ENCODE measurements at places on chromosomes 2 and 18. TPM values are rescaled to one million over a fixed set of nuclear protein-coding genes. Genes with fewer than 3 reads are reported as not detected.
A peak's percentile ranks its signal among the peaks of the same experiment; 100 is the strongest.

FTCDNL1 gene
- 1.5 TPM for polyA plus RNA-seq

FEV gene
- not detected for polyA plus RNA-seq

TSHZ1 gene
- polyA plus RNA-seq, result 12.8 TPM

MAL gene
- 1.3 TPM for polyA plus RNA-seq

ICOS gene
- polyA plus RNA-seq, result 0.91 TPM

CHRNG gene
- polyA plus RNA-seq, result 0.26 TPM

CD207 gene
- 1.5 TPM for polyA plus RNA-seq

CFAP53 gene
- polyA plus RNA-seq, result 72.8 TPM

HIBCH gene
- polyA plus RNA-seq, result 44.1 TPM

GAREM1 gene
- 10.7 TPM for polyA plus RNA-seq

DNA sequence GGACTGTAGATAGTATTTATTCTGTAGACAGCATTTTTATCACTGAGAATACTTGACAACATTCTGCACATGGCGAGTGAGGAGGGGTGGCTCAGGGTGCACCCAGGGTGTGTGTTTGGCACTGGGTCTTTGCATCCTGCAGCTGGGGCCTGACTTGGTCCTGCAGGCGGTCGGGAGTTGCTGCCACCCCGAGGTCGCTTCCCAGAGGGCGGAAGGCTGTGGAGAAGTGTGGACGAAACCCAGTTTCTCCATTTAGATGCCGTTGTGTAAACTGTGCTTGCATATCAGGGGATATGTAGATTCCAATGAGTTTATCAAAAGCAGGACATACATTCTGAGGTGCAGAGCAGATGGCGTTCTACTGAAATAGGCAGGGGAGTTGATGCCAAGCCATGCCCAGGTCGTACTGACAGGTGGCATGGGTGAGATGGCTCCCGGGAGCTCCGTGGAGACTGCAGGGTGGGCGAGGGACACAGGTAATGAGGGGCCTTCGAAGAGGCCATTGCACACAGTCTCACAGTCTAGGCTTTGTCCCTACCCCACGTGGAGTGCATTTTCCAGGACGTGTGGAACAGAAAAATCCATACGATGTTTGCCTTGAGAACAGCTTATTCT lies 74.5 kb downstream of the RTP5 start:
- DNase-seq, result no peak
- peaks cover 8% of the 10 kb centered on the region for H3K4me1 ChIP-seq
- no peak overlapping the region for H3K27ac ChIP-seq
- no peak overlapping the region for H3K4me3 ChIP-seq
- no peaks in the 10 kb centered on the region for H3K36me3 ChIP-seq

DNA sequence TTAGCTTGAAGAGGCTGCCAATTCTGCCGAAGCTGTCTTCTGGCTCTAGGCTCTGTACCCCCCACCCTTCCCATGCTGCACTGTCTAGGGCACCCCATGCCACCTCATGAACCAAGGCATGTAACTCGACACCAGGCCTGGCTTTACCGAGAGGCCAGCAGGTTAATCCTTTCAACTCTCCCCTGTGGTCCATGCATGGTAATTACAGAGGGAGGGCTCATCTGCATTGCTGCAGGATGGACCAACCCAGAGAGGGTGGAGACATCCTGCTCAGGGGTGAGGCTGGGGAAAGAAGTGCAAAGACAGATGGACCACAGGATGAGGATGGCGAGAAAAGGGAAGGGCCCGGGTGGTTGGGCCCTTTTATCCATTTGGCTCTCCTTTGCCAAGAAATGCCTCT lies 65.8 kb downstream of the KCTD1 start:
- H3K27me3 ChIP-seq, result no peaks in the 10 kb centered on the region
- DNase-seq, result no peak
- H3K27ac ChIP-seq, result no peak overlapping the region

DNA sequence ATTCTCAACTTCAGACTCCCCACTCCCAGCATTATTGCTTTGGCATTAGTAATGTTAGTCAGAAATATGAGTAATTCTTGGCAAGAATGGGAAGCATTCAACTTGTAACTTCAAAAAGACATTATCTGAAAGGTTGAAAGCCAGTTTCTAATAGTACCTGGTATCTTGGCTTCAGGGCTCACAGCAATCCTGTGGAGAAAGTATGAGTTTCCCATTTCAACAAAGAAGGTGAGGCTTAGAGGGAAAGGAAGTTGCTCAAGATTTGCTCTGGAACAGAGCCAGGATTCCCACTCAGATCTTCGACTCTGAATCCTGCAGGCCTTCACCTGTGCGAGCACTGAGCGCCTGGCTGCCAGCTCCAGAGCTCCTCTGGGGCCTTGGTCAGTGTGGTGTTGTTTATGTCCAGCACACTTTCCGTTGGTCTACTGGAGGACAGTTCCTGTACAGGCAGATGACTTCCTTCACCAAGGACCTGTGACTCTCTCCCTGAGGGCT lies 136.1 kb downstream of the MCFD2 start:
- DNase-seq, result no peak
- H3K4me1 ChIP-seq, result no peaks in the 10 kb centered on the region
- H3K4me3 ChIP-seq, result no peak overlapping the region
- no peaks in the 10 kb centered on the region for H3K27me3 ChIP-seq
- no peaks in the 10 kb centered on the region for H3K36me3 ChIP-seq

GRCh38 chr2:198040835-198041234 lies 236.4 kb downstream of the PLCL1 start:
- H3K27ac ChIP-seq, result no peak overlapping the region
- H3K36me3 ChIP-seq, result no peaks in the 10 kb centered on the region
- H3K4me1 ChIP-seq, result no peaks in the 10 kb centered on the region
- no peak overlapping the region for H3K4me3 ChIP-seq

DNA sequence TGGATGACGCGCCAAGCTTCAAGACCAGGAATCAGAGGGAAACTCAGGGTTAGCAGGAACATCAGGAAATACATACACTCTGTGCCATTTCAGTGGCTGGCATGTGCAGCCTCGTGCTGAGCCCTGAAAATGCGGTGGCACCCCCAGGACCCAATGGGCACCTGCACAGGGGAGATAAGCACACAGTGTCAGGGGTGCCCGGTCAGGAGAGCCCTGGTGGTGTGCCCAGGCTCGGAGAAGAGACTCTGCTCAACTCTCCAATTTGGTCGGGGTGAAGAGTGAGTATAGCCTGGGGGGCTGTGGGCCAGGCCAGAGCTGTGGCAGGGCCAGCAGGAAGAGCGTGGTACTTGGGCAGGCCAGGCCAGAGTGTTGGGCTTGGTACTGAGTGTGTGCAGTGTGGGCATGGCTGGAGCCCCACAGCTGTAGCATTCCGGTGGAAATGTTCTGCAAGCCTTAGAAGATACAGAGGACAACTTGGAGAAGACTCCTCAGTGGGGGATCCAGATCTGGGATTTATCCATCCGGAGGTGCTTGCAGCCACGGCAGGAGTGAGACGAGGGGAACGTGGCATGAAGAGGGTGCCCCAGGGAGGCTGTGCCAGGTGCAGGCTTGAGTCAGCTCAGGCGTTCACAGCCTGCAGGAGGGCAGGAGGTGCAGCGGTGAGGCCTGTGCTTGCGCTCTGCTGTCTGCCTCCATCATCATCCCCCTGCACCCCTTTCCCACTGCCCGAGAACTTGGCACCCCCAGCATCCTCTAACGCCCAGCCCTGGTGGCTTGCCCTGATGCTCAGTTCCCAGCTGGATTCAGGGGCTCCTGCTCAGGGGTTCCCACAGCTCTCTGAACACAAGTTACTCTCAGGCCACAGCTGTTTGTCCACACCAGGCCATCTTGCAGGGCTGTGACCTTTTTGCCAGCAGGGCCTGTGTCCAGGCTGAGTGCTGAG lies 451.7 kb upstream of the HS6ST1 start:
- H3K27ac ChIP-seq, result no peak overlapping the region
- no peaks in the 10 kb centered on the region for H3K36me3 ChIP-seq
- H3K4me3 ChIP-seq, result no peak overlapping the region
- peak; percentile 1 for DNase-seq

DNA sequence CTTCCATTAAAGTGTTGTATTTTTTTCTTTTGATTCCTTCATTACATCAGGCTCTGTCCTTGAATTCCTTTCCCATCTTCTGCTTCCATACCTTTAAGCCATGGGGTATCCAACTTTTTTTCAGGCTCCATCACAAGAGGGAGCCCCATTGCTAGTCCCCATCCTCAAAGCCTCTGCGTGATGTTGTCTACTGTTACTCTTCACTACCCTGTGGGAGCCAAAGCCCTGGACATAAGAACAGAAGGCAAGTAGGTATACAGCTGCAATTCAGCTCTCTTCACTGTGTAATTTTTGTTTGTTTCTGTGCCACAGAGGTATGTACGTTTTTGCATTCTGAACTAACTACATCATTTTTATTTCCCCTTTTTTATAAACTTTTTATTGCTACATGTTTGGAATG lies 36.6 kb upstream of the CCNYL1 start:
- H3K27me3 ChIP-seq, result no peaks in the 10 kb centered on the region
- no peak overlapping the region for H3K4me3 ChIP-seq
- no peak overlapping the region for H3K27ac ChIP-seq
- no peaks in the 10 kb centered on the region for H3K36me3 ChIP-seq
- no peak for DNase-seq

- no peaks in the 10 kb centered on the region for H3K27me3 ChIP-seq
- no peaks in the 10 kb centered on the region for H3K36me3 ChIP-seq
- no peak overlapping the region for H3K27ac ChIP-seq
Measured at GRCh38 chr2:157473581-157473980, 29.7 kb upstream of the CYTIP start.

- no peaks in the 10 kb centered on the region for H3K27me3 ChIP-seq
- no peak overlapping the region for H3K4me3 ChIP-seq
- H3K36me3 ChIP-seq, result no peaks in the 10 kb centered on the region
- no peaks in the 10 kb centered on the region for H3K4me1 ChIP-seq
Measured at GRCh38 chr18:76564117-76564516, 69.1 kb upstream of the ZNF516 start.

DNA sequence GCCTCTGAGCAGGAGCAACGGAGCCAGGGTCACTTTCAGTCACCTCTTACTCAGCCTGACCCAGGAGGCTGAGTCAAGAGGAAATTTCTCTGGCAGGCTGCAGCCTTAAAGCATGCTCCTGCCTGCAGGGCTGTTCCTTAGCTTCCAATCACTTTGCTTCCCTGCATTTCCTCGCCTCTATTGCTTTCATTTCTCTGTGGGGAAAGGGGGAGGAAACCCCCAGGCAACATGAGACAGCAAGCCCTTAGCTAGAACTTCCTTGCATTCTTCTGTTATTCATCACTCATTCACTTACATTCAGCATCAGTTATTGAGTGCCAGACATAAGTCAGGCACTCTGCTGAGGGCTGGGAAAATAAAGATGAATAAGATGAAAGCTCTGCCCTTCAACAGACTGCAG lies 13.0 kb downstream of the XDH start:
- no peak overlapping the region for H3K27ac ChIP-seq
- H3K27me3 ChIP-seq, result no peaks in the 10 kb centered on the region
- H3K4me3 ChIP-seq, result no peak overlapping the region
- DNase-seq, result no peak

DNA sequence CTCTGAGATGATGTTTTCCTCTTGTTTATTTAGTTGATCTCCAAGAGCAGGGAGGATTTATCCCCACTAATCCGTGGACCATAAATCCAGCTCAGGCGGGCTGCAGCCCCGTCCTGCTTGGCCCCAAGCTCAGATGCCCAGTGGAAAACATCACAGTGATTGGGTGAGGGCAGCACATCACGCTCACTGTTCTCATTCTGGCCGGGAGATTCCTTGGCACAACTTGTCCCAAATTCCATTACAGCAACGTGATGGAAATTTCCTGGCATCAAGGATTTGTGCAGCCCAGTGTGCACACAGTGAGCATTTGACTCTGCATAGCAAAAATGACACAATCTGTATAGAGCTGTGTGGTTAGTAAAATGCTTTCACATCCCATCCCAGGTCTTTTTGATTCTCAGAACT lies 96.8 kb downstream of the VAPA start:
- H3K27ac ChIP-seq, result peak overlapping the region; percentile 45
- H3K36me3 ChIP-seq, result no peaks in the 10 kb centered on the region
- peak; percentile 40 for DNase-seq
- H3K27me3 ChIP-seq, result no peaks in the 10 kb centered on the region

- H3K4me3 ChIP-seq, result no peak overlapping the region
- H3K4me1 ChIP-seq, result no peaks in the 10 kb centered on the region
- no peaks in the 10 kb centered on the region for H3K36me3 ChIP-seq
- no peaks in the 10 kb centered on the region for H3K27me3 ChIP-seq
- DNase-seq, result no peak
- H3K27ac ChIP-seq, result no peak overlapping the region
Measured at GRCh38 chr2:115650827-115651226, 1208.4 kb downstream of the DPP10 start.

DNA sequence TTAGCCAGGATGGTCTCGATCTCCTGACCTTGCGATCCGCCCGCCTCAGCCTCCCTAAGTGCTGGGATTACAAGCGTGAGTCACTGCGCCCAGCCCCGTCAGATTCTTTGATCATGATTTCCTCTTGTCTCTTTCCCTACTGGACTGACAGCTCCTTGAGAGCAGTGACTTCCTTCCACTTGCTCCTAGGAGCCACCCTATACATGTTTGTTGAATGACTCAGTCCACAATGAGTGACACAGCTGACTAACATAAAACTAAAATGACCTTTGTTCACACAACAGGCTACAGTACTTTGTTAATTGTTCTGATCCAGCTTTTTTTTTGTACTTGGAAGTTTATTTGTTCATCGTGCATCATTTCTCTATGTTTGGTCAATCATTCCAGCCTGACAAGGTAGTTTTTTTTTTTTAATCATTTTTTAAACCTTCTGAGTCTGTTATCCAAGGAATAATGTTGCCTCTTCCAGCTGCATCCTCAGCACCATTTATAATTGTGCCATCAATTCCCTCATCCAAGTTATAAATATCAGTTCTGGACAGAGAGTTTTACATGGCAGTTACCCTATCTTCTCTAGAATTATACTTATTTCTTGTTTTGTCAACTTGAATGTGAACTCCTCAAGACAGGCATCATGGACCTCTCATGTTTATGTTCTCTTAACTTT lies 42.9 kb upstream of the TUBA3E start:
- H3K4me1 ChIP-seq, result no peaks in the 10 kb centered on the region
- H3K27ac ChIP-seq, result no peak overlapping the region
- no peaks in the 10 kb centered on the region for H3K27me3 ChIP-seq
- H3K36me3 ChIP-seq, result no peaks in the 10 kb centered on the region
- DNase-seq, result no peak

DNA sequence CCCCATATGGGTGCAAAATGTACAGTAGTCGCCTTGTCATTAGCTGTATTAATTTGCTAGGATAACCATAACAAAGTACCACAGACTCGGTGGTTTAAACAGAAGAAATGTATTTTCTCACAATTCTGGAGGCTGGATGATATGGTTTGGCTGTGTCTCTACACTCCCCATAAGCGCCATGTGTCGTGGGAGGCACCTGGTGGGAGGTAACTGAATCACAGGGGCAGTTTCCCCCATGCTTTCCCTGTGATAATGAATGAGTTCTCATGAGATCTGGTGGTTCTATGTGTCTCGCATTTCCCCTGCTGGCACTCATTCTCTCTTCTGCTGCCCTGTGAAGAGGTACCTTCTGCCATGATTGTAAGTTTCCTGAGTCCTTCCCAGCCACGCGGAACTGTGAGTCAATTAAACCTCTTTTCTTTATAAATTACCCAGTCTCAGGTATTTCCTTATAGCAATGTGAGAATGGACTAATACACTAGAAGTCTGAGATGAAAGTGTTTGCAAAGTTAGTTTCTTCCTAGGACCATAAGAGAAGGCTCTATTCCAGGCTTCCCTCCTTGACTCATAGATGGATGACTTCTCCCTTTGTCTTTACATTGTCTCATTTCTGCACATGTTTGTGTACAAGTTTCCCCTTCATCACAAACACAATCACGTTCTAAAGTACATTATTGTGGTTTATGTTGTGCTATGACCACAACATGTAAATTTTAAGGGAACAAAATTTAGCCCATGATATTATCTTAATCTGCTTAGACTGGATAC lies 1442.6 kb downstream of the SUCLG1 start:
- H3K36me3 ChIP-seq, result no peaks in the 10 kb centered on the region
- DNase-seq, result no peak
- H3K4me1 ChIP-seq, result no peaks in the 10 kb centered on the region
- H3K27me3 ChIP-seq, result no peaks in the 10 kb centered on the region
